ENCODE measurements at places on chromosomes 13 and 19. TPM values are rescaled to one million over a fixed set of nuclear protein-coding genes. Genes with fewer than 3 reads are reported as not detected.

Gene PSG1
- total RNA-seq, result not detected

Gene ZNF85
- 17.0 TPM for total RNA-seq

- no peak for DNase-seq
These were observed at the start of gene ZNF577 for GRCh38 chr19:51887522-51888498. TSS of gene ZNF577 (minus strand) at chr19:51887951. CDS start at chr19:51880382, 7,569 bp downstream.

DNA sequence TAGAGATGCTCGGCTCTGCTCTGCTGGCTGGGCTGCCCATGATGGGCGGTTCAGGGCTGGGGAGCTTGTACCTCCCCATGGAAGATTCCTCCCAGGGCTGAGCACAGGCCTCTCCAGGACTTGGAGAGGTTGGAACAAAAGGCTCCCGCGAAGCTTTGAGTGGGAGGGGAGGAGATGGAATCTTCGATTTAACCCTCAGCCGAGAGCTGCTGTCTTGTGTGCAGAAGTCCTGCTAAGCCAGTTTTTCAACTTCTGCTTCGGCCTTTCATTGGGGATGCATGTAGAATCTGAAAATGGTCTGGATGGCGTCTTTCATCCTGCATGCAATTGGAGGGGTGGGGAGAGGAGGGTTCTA lies 163.3 kb downstream of the KDM4B start:
- DNase-seq, result no peak

GRCh38 chr13:37886879-37887278 lies 17.3 kb upstream of the TRPC4 start:
- no peak for DNase-seq

- DNase-seq, result no peak
These were observed 911.5 kb downstream of the UQCRFS1 start for GRCh38 chr19:28301463-28301862.

Measured in GM12878 (cell line).